ENCODE measurements at places on chromosomes 6 and 20.

- no peak for DNase-seq
Measured at GRCh38 chr6:32472781-32473375, 33.2 kb downstream of the HLA-DRA start.

DNA sequence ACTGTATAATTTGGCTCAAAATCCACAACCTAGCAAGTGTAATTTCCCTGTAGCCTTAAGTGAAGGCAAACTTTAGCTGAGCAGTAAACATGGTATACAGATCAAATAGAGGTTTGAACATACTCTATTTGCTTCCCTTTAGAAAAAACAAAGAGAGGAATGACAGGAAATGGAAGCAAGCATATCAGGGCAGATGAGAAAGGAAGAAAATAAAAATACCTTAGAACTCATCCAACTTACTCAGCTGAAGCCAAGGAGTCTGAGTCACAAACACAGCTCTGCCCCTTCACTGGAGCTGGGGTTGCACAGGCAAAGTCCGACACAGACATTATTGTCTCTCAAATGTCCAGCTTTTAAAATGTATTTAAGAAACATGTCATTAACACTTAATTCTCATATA lies 379.9 kb upstream of the IRAK1BP1 start:
- DNase-seq = no peak

- DNase-seq = no peak
Measured at GRCh38 chr6:46137387-46137786, 7.6 kb downstream of the ENPP4 start.

GRCh38 chr6:170150590-170150945 lies 140.3 kb downstream of the DLL1 start:
- no peak for DNase-seq

- DNase-seq = no peak
Measured at GRCh38 chr20:58995461-58996225, 11.4 kb downstream of the CTSZ start.

- peak; percentile 72 for DNase-seq
Measured at GRCh38 chr6:150177952-150178520, 35.2 kb downstream of the PPP1R14C start.

DNA sequence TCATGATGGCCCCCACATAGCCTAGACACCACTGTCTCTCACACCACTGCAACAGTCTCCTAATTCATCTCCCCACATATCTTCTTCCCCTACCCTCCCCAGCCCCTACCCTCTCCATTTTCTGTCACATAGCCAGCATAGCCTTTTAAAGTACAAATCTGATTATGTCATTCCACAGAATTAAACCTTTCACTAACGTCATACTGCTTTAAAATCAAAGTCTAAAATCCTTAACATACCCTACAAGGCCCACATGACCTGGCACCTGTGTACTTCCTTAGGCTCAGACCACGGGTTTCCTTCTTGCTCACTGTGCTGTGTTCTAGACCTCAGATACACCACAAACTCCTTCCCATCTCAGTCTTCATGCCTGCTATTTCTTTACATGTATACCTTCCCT lies 5.9 kb downstream of the OSTM1 start:
- DNase-seq = no peak

DNA sequence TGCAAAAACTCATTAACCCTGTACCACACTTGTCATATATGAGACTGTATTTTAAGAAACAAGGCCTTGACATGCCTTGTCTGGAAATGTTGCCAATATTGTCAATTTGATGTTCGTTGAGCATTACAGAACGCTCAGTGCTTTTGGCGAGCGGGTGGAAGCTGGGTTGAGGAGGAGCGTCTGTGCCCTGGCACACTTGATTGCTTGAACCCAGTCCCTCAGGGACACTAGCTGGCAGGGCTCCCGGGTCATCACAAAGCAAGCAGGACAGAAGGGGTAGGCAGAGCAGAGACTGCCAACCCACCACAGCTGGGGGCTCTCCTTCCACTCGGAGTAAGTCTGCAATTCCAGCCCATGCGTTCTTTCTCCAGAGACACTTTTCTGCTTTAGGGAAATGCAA lies 286.3 kb downstream of the KHDC1L start:
- peak; percentile 37 for DNase-seq

- peak; percentile 16 for DNase-seq
Measured at GRCh38 chr6:123965894-123966293, 162.2 kb downstream of the NKAIN2 start.

DNA sequence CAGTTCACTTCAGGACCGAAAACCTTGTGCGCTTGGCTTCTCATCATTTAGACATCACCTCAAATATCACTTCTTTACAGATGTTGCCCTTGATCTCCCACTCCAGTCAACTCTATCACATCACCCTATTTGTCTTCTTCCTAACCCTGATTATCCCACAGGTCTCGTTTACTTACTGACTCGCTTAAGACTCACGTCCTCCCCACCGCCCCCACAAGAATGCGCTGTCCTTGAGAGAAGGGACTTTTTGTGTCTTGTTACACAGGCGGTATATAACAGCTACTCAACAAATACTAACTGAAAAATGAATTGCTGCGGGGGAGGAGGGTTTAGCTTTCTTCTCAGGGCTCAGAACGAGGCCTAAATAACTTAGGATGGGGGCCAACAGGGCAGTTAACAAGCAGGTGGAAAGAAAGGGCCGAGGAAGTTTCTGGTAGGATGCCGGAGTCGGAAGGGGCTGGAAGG lies 527 bp downstream of the TOMM34 start:
- no peak for DNase-seq

DNA sequence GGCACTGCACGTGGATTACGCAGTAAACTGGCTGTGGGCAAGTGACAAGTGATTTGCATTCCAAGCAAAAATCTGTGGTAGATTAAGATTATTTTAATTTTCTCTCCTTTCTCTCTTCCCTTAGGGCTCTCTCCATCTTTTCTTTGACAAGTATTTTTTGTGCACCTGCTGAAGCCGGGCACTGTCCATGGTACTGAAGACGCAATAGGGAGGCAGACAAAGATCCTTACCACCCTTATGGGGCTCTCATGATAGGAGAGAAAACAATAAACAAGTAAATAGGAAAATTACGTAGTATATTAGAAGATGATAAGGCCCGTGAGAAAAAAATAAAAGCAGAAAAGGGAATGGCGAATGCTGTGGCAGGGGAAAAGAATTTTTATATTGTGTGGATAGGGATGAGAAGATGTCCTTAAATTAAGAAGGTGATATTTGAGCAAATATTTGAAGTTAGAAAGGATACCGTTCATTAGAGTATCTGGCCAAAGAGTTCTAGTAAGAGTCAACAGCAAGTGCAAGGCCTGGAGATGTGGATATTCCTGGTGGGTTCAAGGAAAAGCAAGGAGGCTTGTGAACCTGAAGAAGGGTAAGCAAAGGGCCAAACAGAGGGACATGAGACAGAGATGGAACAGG lies 146.0 kb downstream of the LAMP5 start:
- peak; percentile 10 for DNase-seq

- no peak for DNase-seq
Measured at GRCh38 chr20:32069711-32070110, 17.7 kb downstream of the HCK start.

DNA sequence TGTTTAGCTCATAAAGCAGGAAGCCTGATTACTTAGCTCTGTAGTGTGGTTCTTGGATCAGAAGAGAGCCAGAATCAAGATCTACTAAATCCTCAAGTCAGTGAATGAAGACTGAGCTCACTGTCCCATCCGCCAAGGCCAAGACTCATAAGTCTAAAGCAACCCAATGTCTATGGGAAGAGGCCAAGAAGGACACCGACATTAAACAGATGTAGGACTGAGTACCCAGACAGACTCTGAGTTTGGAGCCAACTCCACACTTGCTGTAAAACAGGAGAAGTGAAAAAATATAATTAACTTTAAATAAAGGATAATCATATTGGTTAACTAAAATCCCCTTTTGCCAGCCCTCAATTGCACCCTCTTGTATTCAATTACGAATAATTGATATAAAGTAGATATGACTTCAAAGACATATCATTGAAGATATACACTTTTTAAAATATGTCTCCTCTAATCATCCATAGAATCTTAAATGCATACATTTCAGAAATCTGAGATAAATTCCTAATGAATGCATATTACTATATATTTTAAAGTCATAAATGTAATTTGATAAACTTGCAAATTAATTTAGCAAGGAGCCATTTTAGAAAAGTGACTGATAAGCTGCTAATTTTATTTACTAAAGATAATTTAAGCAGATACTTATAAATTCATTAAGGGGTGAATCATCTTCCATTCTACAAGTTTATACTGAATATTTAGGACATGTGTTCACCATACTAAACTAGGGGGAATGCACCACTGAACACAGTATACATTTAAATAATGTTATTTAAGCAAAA lies 617.0 kb upstream of the ARID1B start:
- no peak for DNase-seq

DNA sequence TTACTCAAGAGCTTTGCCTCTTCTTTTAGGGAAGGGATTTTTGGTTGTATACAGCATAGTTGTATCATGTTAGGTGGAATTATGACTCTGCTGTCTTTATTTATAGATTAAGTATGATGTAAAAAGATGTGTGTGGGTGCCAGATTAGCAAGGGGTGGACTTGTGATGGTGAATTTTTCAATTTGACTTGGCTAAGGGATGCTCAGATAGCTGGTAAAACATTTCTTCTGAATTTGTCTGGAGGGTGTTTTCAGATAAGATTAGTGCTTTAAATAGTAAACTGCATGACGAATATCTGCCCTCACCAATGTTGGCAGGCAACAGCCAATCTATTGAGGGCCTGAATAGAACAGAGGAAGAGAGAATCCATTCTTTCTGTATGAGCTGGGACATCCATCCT lies 173.3 kb upstream of the TNFAIP3 start:
- DNase-seq = no peak

- DNase-seq = no peak
Measured at GRCh38 chr6:160000280-160000704, 31.4 kb downstream of the IGF2R start.

DNA sequence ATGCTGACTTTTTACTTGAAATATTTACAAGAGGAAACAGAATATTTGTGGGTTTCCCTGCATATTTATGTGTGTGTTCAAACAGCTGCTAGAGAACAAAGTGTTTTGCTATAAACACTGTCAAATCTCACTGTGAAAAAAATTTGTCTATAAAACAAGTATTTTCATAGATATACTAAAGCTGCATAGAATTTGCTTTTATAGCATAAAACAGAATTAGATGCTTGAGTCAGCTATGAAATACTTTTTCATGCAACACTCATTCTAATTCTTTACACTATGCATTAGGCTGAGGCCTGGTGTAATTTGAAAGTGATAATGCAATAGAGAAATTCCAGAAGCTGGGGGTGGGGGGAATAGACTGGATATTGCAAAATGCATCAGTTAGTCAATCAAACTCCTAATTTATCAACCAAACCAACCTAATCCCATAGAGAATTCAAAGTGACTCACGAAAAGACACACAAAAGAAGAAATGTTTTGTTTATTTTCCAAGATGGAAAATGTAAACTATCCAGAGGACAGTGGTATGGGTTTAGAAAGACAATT lies 148.2 kb downstream of the LAMA2 start:
- no peak for DNase-seq

DNA sequence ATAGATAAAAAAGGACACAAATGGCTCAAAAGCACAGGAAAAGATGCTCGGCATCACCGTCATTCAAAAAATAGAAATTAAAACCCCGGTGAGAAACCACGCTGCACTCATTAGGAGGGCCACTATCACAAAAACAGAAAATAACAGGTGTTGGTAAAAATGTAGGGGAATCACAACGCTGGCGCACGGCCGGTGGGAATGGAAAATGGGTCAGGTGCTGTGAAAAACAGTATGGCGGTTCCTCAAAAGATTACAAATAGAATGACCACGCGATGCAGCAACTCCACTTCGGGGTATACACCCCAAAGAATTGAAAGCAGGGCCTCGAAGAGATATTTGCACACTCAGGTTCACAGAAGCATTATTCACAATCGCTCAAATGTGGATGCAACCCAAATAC lies 28.3 kb downstream of the NPEPL1 start:
- DNase-seq = no peak

- no peak for DNase-seq
Measured at GRCh38 chr6:71347119-71347518, 58.5 kb downstream of the OGFRL1 start.

GRCh38 chr6:76861403-76861802 lies 601.9 kb downstream of the HTR1B start:
- no peak for DNase-seq

DNA sequence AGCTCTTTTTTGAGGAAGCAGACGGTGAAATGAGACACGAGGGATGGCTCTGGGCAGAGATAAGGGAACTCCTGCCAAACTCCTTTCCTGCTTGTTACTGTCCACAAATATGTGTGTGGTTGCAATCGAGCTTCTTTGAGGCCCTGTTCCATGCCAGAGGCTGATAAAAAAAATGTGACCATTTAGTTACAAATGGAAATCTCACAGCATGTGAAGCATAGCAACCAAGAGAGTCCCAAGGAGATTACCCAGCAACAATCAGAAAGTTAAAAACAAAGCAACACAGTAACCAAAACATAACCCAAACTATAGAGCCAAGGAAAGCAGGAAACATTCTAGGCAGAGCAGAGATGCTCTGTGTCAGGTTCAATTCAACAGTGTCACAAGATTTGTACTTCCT lies 35.4 kb upstream of the HMGN3 start:
- no peak for DNase-seq

- peak; percentile 67 for DNase-seq
Measured at GRCh38 chr6:40996591-40997233, 42.3 kb downstream of the UNC5CL start.

- peak; percentile 63 for DNase-seq
Measured at GRCh38 chr20:431012-431904, 23.2 kb downstream of the RBCK1 start.

DNA sequence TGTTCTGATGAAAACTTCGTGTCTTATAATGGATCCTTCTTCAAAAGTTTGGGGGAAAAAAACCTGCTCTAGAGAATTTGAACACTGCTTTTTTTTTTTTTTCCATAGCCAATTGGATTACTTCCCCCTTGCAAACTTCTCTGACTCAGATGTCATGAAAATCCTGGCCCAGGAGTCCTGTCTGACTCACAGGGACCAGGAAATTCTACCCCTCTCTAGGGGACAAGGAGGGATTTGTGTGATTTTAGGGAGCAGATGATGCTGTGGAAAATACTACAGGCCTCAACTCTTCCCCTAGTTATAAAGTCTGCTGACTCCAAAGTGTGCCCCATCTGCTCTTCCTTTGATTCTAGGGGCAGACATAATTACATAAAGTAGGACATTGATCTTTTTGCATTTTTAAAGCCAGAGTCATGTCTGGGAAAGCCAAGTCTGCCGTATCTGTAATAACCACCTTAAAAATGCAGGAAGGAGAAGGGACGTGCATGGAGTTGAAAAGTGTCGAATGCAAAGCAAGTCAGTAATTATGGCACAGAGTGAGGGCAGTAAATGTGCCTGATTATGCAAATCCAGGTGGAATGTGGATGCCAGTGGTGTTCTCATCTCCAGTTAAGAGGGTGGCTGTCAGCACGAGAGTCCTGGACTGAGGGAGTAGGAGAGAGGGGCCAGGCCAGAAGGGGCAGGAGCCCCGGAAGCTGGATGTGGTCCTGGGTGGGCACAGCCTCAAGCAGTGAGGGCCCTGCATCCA lies 144.3 kb upstream of the SULF2 start:
- no peak for DNase-seq

GRCh38 chr6:164533045-164533362 lies 776.4 kb downstream of the C6orf118 start:
- DNase-seq = no peak

GRCh38 chr6:151716526-151716932 lies 91.0 kb upstream of the ESR1 start:
- peak; percentile 19 for DNase-seq

GRCh38 chr20:46717818-46718541 lies 8.5 kb downstream of the SLC2A10 start:
- DNase-seq = no peak

Data from retina (tissue), 1 donor.